ENCODE measurements at places on chromosomes 3 and 15. TPM values are rescaled to one million over a fixed set of nuclear protein-coding genes. Genes with fewer than 3 reads are reported as not detected.

The CX3CR1 gene
- 1.1 TPM for total RNA-seq

DNA sequence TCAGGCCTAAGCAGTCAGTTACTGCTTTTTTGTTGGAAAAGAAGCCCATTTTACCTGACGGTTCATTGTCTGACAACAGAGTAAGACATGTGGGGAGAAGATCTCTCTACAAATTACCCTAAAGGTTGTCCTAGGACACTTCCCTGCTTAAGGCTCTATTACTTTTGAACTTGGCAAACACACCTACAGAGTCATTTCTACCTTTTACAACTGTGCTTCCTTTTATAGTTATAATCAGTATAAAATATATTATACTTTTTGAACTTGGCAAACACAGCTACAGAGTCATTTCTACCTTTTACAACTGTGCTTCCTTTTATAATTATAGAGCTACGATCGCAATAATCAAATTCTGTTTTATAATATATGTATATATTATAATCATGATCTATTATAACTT is 215.0 kb downstream of the TPRG1 start:
- no peak for DNase-seq

GRCh38 chr3:27590437-27591298 is 106.5 kb upstream of the SLC4A7 start:
- no peak for DNase-seq

- no peak for DNase-seq
Measured at GRCh38 chr15:76310475-76311099, 682 bp downstream of the ETFA start.

- no peak for DNase-seq
Measured at GRCh38 chr3:43784640-43785011, 93.9 kb downstream of the ABHD5 start.

DNA sequence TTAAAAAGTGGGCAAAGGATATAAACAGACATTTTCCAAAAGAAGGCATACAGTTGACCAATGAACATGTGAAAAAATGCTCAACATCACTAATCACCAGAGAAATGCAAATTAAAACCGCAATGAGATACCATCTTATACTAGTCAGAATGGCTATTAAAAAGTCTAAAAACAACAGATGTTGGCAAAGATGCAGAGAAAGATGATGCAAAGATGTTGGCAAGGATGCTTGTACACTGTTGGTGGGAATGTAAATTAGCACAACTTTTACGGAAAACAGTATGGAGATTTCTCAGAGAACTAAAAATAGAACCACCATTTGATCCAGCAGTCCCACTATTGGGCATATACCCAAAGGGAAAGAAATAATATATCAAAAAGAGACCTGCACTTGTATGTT is 53.5 kb downstream of the TLNRD1 start:
- no peak for DNase-seq

DNA sequence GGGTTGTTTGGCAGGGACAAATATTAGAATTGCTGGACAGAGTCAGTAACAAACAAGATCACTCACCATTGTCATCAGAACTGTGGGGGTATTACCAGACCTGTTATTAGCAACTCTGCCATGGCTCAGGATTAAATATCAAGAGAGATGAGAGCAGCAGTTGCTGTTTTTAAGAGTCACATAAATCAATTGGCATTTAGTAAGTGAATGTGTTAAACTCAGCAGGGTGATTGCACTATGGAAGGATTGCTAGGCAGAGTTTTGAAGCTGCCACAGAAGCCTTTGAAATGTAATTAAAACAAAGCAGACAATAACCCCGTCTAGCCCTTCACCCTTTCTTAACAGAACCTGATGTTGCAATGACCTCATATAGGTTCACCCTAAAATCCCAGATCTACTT is 238.8 kb downstream of the GAP43 start:
- no peak for DNase-seq

The NISCH gene
- 66.2 TPM for total RNA-seq

The SLC2A2 gene
- not detected for total RNA-seq

GRCh38 chr15:55742498-55742926 is 440 bp downstream of the PRTG start:
- DNase-seq: no peak

DNA sequence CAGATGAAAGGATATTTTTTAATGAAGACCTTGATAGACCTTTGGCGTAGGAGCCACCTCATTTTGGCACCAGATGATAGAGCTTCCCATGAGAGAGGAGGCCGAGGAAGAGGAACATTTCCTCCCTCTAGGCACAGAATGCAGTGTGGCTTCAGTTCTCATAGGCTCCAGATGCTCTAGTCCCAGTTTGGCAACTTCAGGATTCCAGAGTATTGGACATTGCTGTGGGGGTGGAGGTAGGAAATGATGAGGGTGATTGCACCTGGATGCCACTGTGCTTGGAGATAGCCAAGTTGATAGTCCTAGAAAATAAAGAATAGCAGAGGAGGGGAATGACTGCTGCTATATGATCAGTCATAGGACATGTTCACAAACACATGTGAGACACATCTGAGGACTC is 58.3 kb upstream of the KY start:
- DNase-seq: no peak

DNA sequence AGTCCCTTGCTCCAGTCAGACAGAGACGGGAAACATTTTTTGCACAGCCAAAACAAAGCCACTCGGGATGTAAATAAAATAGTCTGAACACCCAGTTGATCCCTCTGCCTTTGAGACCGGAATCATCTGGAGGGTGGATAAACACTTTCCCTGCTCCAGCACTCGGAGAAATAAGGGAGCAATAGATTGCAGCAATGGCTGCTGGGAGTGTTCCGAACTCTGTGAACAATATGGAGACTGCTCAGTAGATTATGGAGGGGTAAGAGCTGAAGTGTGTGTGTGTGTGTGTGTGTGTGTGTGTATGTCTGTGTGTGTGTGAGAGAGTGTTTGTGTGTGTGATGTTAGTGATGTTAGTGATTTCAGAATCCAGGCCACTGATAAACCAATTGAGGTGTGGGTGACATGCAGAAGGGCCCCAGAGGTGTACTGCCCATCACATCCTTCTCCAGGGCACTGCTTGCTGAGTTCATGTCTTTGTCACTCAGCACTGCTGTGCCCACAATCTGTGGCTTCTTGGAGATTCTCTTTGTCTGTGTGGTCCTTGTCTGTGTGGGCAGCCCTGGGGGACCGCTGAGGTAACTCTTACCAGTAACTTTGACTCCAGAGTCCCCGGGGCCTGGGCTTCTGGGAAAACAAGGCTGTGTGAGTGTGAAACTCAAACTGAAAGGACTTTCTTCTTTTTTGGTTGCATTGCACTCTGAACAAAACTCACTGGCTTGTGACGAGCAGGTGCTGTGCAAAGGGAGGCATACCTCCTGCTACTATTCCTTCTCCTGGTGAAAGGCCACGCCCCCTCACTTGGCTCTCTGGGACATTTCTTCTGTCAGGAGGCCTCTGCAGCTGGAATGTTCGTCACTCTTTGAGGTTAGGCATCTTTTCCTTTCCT is 23.0 kb downstream of the CRYGS start:
- no peak for DNase-seq

DNA sequence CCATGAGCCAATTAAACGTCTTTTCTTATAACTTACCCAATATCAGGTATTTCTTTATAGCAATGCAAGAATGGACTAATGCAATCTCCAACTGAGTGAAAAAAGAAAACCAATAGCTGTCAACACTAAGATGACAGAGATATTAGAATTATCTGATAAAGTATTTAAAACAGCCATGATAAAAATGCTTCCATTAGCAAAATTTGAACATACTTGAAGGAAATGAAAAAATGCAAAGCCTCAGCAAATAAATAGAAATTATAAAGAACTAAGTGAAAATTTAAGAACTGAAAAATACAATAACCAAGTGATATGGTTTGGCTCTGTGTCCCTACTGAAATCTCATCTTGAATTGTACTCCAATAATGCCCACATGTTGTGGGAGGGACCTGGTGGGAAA is 99.6 kb downstream of the BOC start:
- DNase-seq: no peak

The MORC1 gene
- total RNA-seq: not detected

The TEX55 gene
- not detected for total RNA-seq

GRCh38 chr15:52368402-52368801 is 72.8 kb upstream of the MYO5C start:
- DNase-seq: no peak

The NFKBIZ gene
- total RNA-seq: 32.9 TPM

The PLA2G4E gene
- not detected for total RNA-seq

GRCh38 chr3:45647148-45647619 is 42.0 kb upstream of the SACM1L start:
- DNase-seq: no peak

GRCh38 chr15:85707519-85708338 is 87.0 kb downstream of the KLHL25 start:
- no peak for DNase-seq

The DISP2 gene
- total RNA-seq: 1.1 TPM

DNA sequence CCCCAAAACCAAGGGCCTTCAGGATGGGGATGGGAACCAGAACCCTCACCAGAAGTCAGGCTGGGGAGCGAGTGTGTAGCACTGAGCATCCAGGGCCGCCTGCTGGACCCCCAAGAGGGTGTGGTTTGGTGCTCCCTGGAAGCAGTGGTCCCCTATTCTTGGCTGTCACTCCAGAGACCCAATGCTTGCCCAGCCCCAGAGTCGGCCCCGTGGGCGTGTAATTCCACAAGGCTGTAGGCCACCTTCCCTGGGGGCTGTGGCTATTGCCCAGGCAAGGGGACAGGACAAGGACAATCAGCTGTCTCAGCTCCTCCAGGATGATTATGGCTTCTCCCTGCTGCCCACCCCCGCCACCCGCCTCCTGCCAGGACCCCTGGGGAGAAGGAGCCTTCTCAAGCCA is 14.5 kb downstream of the IGDCC3 start:
- DNase-seq: no peak

The CPB1 gene
- total RNA-seq: not detected

- no peak for DNase-seq
Measured at GRCh38 chr3:182527745-182528144, 265.6 kb upstream of the ATP11B start.

The SPTBN5 gene
- total RNA-seq: 0.31 TPM

The INO80 gene
- total RNA-seq: 29.2 TPM

- DNase-seq: no peak
Measured at GRCh38 chr15:67805666-67806516, 19.4 kb upstream of the SKOR1 start.

- DNase-seq: no peak
Measured at GRCh38 chr3:65945480-65945879, 93.2 kb downstream of the MAGI1 start.

- DNase-seq: no peak
Measured at GRCh38 chr15:101244889-101245668, 6.8 kb downstream of the CHSY1 start.

DNA sequence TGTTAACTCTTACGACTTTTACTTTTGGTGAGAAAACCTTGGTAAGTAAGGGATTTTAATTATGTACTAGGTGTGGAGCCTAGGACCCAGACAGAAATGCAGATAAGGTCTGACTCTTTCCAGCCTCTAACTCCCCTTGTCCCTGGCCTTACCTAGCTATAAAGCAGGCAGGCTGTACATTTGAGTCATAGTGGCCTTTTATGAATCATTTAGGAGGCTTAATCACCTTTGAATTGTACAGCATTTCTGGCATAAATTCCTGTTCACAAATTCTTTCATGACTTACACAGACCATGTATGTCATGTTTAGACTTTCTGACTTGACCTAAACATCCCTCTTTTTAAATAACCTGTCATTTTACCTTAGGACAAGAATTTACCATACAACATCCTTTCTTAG is 47.4 kb downstream of the CHCHD4 start:
- no peak for DNase-seq

- no peak for DNase-seq
Measured at GRCh38 chr15:83764201-83764838, 110.4 kb downstream of the ADAMTSL3 start.

DNA sequence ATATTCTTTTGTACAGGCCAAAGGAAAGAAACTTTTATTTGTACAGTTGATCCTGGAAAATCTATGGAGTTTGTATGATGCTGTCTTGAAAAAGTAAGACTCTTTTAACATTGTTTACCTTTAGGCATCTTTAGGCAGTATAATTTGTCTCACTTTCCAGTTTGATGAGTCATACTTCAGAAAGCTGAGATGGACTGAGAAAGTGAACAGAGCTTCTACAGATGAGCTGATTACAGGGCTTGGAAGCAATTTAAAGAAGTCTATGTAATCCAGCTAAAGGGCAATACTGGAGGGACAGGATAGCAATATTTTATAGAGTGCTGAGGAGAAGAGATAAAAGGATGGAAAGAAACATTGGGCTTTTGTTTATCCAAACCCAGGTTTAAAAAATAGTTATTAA is 123.5 kb upstream of the GOLGA6L4 start:
- no peak for DNase-seq

DNA sequence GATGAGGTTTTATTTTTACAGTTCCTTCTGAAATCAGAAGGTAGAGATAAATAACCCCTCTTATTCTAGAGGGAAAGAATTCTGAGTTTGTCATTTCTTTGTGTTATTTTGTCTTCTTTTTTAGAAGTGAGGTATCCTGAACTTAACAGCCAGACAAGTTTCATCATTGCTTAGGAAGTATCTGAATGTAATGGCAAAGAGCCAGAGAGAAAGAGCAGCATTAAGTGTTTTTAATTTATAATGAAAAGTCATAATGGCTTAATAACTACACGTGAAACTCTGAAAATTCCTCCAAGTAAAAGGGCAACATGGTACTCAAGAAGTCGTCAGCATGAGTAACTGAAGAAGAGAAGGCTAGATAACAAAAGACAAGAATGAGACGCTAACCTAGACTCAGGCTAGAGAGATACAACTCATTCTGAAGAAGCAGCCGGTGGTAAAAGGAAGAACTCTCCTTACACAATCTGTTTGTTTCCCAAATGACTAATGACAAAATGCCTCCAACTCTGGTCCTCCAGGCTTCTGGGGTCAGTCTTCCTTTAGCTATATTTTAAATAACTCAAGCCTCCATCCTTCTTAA is 116.2 kb upstream of the NECTIN3 start:
- DNase-seq: no peak

DNA sequence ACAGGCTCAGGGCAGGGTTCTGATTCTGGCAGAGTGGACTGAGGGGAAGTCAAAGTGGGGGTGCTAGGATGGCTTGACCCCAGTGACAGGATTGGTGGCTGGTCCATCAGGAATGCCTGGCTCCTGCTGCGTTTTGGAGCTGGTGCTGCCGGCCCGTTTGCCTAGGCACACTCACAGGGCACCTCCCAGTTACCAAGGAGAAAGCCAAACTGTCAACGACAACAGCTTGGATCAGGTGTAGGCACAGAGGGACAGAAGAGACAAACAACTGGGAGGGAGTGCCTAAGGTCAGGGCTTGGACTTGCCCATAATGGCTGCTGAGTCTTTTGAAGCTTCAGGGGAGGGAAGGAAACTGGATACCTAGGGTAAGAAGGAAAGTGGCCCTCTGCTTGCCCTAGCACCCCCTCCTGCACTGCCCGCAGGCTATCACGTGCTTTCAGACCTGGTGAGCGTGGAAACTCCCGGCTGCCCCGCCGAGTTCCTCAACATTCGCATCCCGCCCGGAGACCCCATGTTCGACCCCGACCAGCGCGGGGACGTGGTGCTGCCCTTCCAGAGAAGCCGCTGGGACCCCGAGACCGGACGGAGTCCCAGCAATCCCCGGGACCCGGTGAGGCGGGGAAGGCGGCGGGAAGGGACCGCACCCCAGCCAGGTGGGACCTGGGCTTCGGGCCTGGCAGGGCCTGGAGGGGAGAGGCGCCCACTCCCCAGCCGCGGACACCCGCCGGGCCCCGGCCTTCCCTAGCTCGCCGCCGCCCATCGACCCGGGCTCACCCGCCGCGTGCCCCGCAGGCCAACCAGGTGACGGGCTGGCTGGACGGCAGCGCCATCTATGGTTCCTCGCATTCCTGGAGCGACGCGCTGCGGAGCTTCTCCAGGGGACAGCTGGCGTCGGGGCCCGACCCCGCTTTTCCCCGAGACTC is 5.1 kb downstream of the DUOX1 start:
- no peak for DNase-seq
